ENCODE measurements at places on chromosomes 2 and 18.

DNA sequence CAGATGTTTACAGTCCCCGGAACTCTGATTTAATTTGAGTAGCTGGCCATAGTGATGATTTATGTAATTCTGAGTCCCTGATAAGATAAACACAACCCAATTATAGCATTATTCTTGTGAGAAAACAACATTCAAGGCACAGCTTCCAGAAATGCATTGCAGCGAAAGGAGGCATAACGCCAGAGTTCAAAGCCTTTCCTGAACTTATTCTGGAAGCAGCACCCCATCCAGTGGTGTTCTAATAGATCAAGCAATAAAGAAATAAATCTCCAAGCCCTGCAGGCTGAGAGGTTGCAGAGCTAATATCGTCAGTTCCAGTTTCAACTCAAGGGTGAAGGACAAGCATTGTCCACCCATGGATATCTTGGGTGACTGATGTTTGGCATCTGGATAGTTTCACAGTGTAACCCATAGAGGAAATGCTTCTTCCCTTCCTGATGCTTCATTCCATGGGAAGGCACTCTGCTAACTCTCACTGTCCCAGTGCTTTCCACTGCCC, 18.8 kb downstream of the CDH2 start:
- DNase-seq, result no peak

DNA sequence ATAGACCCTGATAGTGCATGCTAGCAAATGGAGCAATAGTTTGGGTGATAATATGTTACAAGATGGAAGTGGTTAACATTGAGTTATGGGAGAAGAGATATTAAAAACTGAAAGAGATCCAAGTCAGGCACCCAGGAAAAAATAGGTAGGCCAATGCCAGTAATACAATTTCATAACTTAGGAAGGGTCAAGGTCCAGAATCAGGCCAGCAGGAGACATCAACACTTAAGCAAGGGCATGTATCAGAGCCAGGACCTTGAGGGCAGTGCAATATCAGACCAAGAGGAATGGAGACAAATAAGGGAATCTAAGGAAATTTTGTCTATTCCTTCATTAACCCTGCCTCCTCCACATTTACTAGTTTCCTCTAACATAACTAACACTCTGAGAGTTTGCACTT, 124.1 kb upstream of the NYAP2 start:
- no peak for DNase-seq

- DNase-seq, result no peak
Observed at GRCh38 chr2:46008091-46008870, 288.9 kb upstream of the EPAS1 start.

- DNase-seq, result no peak
Observed at GRCh38 chr2:27520316-27520715, 23.7 kb downstream of the GCKR start.

- DNase-seq, result peak; percentile 19
Observed at GRCh38 chr2:58042486-58042970, 4.1 kb upstream of the VRK2 start.

DNA sequence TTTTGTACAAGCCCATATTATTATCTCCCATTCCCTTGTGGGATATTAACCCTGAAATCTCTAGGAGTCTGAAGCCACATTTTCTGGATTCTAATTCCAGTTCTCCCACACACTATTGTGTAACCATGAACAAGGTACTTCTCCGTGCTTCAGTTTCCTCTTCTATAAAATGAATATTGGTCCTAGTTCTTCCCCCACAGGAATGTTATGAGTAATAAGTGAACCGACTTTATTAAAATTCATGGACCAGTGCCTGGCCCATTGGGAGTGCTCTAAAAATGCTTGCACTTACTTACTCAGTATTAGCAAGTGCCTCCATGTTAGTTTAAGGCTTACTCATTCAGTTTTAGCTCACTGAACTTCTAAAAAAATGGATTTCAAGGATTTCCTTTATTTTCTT, 1.4 kb upstream of the ACMSD start:
- no peak for DNase-seq

DNA sequence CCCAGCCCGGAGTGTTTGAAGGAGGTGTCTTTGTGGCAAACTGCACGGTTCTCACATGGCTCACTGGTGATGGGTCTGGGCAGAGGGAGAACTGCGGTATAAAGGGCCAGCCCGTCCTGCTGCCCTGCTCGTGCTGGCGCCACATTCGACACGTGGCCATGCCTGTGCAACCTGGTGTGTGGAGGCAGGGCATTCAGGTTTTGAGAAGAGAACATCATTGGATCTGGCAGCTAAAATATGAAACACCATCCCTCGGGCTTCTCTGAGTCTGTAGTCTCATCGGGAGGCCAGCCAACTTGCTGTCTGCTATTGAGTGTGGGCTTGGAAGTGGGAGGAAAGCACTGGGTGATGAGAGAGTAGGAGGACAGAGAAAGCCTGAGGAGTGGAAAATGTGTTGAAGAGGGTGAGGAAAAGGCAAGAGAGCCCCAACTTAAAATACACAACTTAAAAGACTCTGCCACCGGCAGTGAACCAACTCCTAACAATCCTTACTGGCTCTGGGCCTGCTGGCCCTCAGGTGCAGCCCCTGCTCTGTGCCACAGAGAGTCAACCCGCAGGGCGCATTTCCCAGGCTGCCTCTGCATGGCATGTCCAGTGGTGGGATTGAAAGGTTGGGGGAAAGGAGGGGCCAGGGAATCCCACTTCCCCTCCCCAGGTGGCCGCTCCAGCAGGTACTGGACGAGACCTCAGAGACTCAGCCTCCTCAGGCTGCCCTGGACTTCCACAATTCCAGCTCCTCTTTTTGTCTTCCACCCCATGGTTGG, 112.7 kb upstream of the DLX2 start:
- no peak for DNase-seq

GRCh38 chr18:3654442-3655253, 204.7 kb downstream of the TGIF1 start:
- DNase-seq, result no peak

- no peak for DNase-seq
Observed at GRCh38 chr2:79910643-79911042, 393.9 kb downstream of the LRRTM1 start.

GRCh38 chr18:26307161-26307773, 81.0 kb downstream of the TAF4B start:
- no peak for DNase-seq

- no peak for DNase-seq
Observed at GRCh38 chr2:226679389-226680065, 120.1 kb downstream of the IRS1 start.

GRCh38 chr2:3193443-3194330, 183.9 kb downstream of the EIPR1 start:
- DNase-seq, result no peak

DNA sequence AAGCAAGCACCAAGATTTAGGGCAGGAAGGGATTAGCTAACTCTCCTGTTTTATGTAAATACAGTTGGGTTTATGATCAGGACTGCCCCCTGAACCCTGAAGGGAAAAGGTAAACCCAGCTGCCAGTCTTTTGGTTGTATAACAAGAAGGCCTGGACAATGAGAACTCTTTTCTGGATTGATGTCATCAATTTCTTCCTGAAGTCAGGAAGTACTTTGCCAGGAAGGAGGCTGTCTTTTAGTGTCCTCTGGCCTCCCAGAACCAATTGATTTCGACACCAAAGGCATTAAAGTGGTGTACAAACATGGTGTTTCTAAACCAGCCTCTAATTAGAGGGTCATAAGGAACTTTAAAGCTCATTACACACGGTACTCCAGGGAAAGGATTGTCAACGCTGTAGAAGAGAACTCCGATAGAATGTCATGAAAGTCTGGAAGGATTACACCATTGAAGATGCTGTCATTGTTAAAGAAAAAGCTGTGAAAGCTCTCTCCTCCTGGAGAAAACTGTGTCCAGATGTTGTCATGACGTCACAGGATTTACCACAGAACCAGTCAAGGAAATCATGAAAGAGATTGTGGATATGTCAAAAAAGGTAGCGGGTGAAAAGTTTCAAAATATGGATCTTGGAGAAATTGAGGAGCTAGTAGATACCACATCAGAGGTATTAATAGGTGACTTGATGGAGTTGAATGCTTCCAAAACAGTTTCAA, 78.8 kb downstream of the ANKRD12 start:
- DNase-seq, result no peak

- no peak for DNase-seq
Observed at GRCh38 chr2:48454504-48454903, 75.5 kb upstream of the STON1 start.

DNA sequence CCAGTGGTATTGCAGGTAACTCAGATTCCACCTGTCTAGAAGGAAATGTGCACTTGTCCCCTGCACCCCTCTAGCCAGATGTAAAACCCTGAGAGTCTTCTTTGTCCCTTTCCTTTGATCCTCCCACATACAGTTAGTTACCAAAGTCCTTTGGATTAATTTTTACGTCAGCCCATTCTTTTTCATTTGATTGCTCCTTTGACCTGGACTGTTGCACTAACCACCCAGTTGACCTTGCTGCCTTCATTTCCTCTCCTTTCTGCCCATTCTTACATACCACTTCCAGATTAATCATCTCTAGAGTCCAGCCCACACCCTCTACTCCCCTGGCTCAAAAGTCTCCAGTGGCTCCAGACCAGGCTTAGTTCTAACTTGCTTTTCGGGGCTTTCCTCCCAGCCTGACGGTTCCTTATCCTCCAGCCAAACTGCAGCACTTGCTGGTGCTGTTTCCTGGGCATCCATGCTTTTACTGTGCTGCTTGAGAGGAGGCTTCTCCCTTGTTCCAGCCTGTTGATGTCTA, 99.3 kb downstream of the SPTBN1 start:
- no peak for DNase-seq

GRCh38 chr2:222319586-222320435, 21.0 kb upstream of the PAX3 start:
- DNase-seq, result no peak

- DNase-seq, result no peak
Observed at GRCh38 chr2:234905547-234906265, 46.1 kb upstream of the SH3BP4 start.

GRCh38 chr2:29509397-29509796, 394.2 kb downstream of the CLIP4 start:
- no peak for DNase-seq

DNA sequence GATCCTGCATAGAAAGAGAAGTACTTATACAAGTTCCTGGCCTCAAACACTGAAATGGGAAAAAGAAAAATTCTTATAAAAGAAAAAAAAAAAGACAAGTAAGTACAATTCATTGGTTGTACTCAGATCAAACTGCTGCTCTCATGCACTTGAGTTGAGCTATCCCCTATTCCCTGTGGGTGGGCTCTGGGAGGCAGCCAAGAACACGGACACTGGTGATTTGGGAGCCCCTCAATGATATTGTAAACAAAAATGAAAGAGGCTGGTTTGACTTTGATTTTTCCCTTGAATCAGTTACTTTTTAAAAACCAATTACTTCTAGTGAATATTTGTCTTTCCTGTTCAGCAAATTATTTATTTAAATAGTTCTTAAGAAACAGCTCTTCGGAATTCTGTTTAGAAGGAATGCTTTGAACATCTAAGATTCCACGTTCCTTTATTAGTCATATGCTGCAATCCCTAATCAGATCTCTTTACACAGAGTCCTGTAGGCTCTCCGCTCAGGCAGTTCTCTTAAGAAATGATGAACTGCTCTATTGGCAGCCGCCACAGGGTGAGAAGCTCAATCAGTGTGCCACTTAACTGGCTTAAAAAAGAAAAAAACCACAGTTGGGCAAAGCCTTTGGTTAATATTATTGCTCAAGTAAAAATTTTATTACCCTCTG, 225.1 kb downstream of the TMEM182 start:
- DNase-seq, result no peak

GRCh38 chr2:86185517-86186212, 9.6 kb downstream of the IMMT start:
- DNase-seq, result no peak

- DNase-seq, result no peak
Observed at GRCh38 chr2:238425505-238425978, 1.2 kb upstream of the ASB1 start.

GRCh38 chr18:71079606-71080005, 790.8 kb downstream of the SOCS6 start:
- no peak for DNase-seq

DNA sequence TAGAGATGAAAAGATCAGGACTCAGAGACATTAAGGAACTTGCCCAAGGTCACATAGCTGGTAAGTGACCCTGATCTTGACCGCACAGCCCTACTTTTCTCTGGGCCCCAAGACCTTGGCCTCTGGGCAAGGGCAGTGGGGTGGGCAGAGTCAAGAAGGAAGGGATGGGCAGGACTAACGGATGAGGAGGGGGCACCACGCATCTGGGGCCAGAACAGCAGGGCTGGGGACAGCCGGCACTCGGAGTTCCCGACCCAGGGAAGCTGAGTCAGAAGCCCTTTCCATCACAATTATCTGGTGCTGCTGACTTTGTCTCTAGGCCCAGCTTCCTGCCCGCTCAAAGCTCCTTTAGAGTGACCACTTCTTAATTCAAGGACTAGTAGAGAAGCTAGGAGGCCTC, 14.4 kb downstream of the CFAP65 start:
- no peak for DNase-seq

- no peak for DNase-seq
Observed at GRCh38 chr2:238285653-238286082, 2.7 kb downstream of the PER2 start.

- DNase-seq, result no peak
Observed at GRCh38 chr2:241314226-241315092, 1.0 kb downstream of the HDLBP start.

DNA sequence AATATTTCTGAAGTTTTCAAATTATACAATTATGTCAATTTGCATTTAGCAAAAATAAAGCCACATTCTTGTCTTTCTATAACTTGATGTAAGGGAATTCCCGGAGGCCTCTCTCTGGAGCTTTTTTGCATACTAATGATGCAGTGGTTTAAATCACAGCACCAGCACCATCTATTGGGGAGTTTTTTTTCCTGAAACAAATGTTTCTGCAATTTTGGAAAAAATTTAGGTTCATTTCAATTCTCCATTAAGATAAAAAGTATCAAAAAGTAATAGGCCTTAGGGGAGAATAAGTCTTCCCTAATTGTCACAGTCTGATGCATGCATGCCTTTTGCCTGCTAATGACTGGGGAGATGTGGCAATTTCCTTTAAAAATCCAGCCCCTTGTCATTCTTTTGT, 13.5 kb downstream of the CBLN2 start:
- DNase-seq, result no peak

DNA sequence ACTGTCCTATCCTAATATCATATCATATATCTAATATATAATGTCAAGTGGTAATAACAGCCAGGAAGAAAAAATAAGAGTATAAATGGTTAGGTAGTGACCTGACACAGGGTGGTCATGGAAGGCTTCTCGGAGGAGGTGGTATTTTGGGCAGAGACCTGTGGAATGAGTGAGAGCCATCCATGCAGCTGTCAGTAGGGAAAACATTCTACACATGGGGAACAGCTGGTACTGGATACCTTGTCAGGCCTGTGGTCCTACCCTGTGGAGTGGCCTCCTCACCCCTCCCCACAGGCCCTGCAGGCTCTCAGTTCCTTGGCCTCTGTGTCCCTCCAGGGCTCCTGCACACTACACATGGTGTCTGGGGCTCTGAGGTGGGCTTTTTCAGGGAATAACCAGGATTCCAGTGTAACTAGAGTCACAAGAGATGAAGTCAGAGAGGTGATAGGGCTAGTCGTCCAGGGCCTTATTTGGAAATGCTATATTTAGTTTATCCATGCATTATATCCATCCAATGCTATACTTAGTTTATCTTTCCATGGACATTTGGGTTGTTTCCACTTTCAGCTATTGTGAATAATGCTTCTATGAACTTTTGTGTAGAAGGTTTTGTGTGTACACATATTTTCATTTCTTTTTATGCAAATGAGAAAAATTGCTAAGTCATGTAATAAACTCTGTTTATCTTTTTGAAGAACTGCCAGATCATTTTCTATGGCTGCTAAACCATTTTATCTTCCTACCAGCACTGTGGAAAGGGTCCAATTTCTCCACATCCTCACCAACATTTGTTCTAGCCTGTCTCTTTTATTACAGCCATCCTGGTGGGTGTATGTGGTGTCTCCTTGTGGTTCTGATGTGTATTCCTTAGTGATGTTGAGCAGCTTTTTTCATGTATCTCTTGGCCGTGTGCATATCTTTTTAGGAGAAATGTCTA, 75.6 kb downstream of the TPGS2 start:
- DNase-seq, result no peak
